Endothelial cell of umbilical vein (primary cell): ENCODE measurements at places on chromosomes 6 and 20. TPM values are rescaled to one million over a fixed set of nuclear protein-coding genes. Genes with fewer than 3 reads are reported as not detected.

The UNC5CL gene
- 0.11 and 0.14 TPM in 2 replicates for polyA plus RNA-seq

The PDYN gene
- not detected in 2 replicates for polyA plus RNA-seq

The FAM184A gene
- 0.04 and 0.16 TPM in 2 replicates for polyA plus RNA-seq

The COL20A1 gene
- not detected in 2 replicates for polyA plus RNA-seq
